ENCODE measurements at places on chromosomes 6 and 20.

DNA sequence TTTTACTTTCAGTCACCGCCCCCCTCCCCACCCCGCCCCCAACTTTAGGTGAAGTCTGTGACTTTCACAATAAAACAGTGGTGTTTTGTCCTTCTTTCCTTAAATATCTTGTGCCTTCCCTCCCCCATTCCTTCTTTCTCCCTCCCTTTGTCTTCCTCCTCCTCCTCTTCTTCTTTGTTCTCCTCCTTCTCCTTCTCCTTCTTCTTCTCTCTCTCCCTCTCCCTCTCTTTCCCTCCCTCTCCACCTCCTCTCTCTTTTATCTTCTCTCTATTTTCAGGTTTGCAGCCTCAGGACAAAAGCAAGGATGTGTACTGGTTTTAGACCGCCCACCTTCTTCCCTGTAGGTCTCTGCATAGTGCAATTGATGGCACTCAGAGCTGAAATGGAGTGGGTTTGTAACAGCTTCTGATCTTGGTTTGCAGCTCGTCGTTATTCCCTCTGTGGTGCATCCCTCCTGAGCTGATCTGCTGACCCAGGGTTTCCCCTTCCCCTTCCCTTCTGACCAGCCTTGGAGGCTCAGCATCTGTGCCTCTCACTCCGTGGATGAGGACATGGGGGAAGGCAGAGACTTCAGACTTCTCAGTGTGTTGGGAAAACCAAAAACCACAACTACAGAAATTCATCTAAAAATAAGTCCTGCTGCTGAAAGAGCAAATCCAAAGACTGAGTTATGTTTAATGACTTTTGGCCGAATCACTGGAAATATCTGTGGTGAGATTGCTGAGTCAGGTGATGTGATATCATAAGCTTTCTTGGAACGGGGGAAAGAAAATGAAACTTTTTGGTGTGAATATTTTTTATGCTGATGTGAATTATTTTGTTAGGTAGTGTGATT, 6.9 kb downstream of the VGLL2 start:
- no peak for DNase-seq

- DNase-seq = no peak
Observed at GRCh38 chr6:163766936-163767335, 352.4 kb downstream of the QKI start.

DNA sequence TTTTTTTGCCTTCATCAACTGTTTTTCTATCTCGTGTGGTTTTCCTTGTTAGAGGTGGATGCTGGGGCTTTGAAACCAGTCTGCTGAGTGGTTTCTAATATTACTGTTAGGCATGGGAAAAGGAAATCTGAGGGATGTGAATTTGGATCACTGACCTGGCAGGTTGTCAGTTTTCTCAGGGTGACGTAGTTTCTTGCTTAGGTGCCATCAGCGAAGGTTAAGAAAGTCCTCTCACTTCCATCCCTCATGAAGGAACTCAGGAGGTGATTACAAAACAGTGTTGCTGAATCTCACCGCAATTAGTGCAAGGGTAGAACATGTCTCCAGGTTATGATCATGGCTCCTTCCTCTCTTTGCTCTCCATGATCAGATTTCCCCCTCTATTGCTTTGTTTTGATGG, 135.9 kb downstream of the SOX4 start:
- DNase-seq = no peak

- no peak for DNase-seq
Observed at GRCh38 chr20:22620342-22620741, 36.0 kb upstream of the FOXA2 start.

DNA sequence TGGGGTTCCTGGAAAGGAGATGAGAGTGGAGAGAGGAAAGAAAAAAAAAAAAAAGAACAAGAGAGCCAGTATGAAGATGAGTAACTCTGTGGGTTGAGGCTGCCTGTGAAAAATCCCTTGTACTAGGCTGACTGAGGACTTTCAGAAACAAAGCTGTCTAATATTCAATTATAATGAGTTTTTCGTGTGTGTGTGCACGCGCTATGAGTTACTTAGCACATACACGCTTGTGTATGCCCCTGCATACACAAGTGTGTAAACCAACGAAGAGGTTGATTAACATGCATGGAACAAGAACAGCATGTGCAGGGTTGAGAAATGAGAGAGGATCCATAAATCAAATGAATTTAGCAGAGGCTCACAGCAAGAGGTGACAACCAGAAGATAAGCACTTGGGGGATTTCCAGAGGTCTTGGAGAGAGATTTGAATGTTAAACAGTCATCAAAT, 4.8 kb upstream of the RBPJL start:
- DNase-seq = no peak

GRCh38 chr20:3563548-3564177, 92.8 kb downstream of the ATRN start:
- peak; percentile 62 for DNase-seq

DNA sequence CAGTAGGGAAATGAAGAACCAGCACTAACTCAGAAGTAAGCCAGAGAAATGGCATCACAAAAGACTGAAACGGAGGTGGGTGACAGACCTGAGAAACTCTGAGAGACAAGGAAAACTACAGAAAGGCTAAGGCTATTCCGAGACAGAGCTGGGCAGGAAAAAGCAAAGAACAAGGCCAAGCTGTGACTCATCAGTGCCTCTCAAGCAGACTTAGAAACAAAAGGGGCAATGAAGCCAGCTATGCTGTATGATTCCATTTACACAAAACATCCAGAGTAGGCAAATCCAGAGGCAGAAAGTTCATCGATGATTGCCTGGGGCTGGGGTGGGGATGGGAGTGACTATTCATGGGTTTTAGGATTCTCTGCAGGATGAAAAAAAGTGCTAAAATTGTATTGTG, 50.0 kb downstream of the SLC23A2 start:
- no peak for DNase-seq

Data from spinal cord (tissue), 10 donors.